ENCODE measurements at places on chromosomes 4 and X.

DNA sequence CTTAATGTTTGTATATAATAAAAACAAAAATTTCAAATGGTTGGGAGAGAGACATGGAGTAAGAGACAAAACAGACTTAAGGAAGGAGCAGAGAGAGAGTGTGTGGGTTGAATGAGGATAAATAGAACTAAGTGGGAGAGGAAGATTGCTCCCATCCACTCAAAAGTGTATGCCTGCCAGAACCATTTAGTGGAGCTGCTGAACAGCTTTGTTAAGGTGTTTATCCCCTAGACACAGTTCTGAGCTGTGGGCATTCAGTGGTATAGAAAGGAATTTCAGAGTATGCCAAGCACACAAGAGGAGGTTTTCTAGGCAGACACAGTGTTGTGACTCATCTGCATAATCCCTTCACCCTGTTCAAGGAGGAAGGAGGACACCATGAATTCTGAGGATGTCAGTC is 508.6 kb upstream of the EPHA5 start:
- no peaks in the 10 kb centered on the region for H3K27me3 ChIP-seq
- H3K4me1 ChIP-seq: no peaks in the 10 kb centered on the region

DNA sequence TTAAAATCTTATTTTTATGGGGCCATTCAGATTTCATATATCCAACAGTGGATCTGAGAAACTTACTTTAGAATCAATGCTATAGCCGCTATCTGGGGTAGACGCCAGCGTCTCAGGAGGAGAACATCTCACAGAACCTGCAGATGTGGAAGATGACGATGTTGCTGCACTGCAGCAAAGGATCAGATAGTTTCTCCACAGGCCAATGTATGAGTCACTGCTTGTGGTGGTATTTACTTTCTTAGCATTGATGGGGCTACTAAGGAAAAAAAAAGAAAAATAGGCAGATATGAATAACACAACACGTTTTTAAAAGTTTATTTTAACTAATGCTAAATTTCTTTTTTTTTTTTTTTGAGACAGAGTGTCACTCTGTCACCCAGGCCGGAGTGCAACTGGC is 85.9 kb downstream of the ZAR1 start:
- no peaks in the 10 kb centered on the region for H3K4me1 ChIP-seq
- peaks cover 13% of the 10 kb centered on the region for H3K36me3 ChIP-seq
- H3K4me3 ChIP-seq: no peak overlapping the region
- H3K27me3 ChIP-seq: no peaks in the 10 kb centered on the region

GRCh38 chr4:5118994-5119835 is 67.9 kb downstream of the STK32B start:
- H3K4me3 ChIP-seq: no peak overlapping the region
- no peak overlapping the region for H3K27ac ChIP-seq
- no peaks in the 10 kb centered on the region for H3K27me3 ChIP-seq
- H3K36me3 ChIP-seq: no peaks in the 10 kb centered on the region

DNA sequence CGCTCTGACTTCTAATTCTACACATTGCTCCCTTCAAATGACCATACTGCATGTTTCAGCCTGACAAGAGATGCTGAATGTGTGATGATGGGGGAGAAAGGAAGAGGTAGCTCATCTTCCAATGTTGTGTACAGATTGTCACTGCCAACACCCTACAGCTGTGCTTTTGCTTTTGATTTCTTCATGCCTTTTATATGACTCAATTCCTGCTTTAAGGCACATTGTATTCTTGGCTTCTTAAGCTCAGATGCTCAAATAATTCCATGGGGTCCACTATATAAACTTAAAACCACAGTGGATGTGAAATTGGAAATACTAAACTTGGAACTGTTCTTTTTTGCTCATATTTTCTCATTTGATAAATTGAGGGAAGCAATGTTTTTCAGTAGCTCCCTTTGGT is 183.2 kb upstream of the WDFY3 start:
- no peaks in the 10 kb centered on the region for H3K36me3 ChIP-seq
- H3K4me1 ChIP-seq: no peaks in the 10 kb centered on the region
- H3K4me3 ChIP-seq: no peak overlapping the region
- no peaks in the 10 kb centered on the region for H3K27me3 ChIP-seq
- H3K27ac ChIP-seq: no peak overlapping the region

- no peak overlapping the region for H3K4me3 ChIP-seq
- H3K27ac ChIP-seq: no peak overlapping the region
- no peaks in the 10 kb centered on the region for H3K27me3 ChIP-seq
Measured at GRCh38 chr4:165079476-165079875, 25.8 kb downstream of the TRIM75 start.

DNA sequence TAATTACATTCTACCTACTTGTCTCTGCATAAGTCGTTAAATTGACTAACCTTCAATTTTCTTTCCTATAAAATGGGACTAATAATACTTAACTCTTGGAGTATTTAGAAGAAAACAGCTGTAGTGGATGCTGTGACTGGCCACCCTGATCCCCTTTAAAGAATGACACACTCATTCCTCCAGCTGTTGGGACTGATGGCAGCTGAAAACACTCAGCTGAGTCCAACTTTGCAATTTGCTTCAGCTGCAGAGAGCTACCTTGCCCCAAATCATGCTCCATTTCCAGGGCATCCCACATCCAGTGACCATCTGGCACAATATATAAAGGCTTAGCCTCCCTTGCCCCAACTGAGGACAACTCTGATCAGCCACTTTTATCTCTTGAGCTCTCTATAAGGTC is 89.1 kb downstream of the MID1IP1 start:
- no peak overlapping the region for H3K4me3 ChIP-seq
- H3K4me1 ChIP-seq: no peaks in the 10 kb centered on the region
- no peaks in the 10 kb centered on the region for H3K36me3 ChIP-seq
- DNase-seq: no peak

DNA sequence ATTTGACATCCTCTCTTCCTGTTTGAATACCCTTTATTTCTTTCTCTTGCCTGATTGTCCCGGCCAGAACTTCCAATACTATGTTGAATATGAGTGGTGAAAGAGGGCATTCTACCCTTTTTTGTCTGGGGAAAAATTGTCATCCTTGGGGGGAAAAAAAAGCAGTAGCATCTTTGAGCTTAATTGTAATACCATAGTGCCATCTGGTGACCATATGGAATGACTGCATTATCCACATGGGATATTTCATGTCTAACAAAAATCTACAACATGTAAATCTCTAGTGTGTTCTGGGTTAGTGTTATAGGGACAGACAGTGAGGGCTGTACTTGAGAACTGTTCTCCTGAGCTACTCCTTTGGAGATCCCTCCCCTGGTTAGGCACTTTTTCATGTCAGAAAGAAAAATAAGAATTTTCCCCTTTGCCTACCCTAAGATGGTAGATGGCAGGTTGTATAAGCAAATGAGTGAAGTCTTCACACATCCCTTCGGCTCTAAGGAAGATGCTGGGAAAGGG is 26.0 kb downstream of the CAPN6 start:
- peak; percentile 2 for DNase-seq
- H3K4me1 ChIP-seq: no peaks in the 10 kb centered on the region
- no peaks in the 10 kb centered on the region for H3K27me3 ChIP-seq
- H3K36me3 ChIP-seq: no peaks in the 10 kb centered on the region
- H3K4me3 ChIP-seq: no peak overlapping the region

DNA sequence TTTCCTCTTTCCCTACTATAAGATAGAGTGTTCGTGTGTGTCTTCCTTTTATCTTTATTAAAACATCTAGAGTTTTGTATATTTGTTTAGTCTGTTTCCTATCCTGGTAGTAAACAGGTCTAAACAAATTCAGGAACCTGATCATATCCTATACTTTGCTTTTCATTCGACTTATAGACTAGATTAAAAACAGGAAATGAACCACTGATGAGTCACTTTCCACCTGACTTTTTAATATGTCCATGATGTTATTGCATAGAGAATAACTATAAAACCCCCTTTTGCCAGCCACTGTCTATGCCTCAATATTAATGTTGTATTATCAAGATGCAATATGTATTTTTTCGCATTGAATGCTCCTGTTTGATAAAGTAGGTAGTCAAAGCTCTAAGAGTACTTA is 1794.0 kb downstream of the STIM2 start:
- H3K4me1 ChIP-seq: no peaks in the 10 kb centered on the region
- no peaks in the 10 kb centered on the region for H3K36me3 ChIP-seq
- no peak overlapping the region for H3K4me3 ChIP-seq
- no peak overlapping the region for H3K27ac ChIP-seq

- peak; percentile 91 for DNase-seq
- H3K4me1 ChIP-seq: no peaks in the 10 kb centered on the region
- H3K27me3 ChIP-seq: no peaks in the 10 kb centered on the region
- H3K4me3 ChIP-seq: peak overlapping the region; percentile 79
- H3K36me3 ChIP-seq: peaks cover 12% of the 10 kb centered on the region
Measured at GRCh38 chrX:38803588-38804431, 2.6 kb downstream of the MID1IP1 start.

DNA sequence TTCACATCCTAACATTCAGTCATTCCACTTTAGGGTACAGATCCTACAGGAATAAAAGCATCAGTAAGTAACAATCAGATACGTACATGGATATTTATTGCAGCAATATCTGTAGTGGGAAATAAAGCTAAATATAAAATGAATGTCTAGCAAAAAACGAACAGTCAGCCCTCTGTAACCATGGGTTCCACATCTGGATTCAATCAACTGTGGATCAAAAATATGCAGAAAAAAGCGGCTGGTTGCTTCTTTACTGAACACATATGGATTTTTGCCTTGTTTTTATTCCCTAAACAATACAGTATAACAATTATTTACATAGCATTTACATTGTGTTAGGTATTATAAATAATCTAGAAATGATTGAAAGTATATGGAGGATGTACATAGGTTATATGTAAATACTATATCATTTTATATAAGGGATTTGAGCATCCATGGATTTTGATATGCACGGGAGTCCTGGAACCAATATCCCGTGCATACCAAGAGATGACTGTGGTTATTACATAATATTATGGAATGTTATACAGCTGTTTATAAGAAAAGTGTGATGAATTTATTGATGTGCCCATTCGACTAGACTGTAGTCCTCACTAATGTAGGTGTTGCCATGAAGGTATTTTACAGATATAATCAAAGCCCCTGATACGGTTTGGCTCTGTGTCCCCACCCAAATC is 132.8 kb downstream of the ARHGEF9 start:
- no peaks in the 10 kb centered on the region for H3K36me3 ChIP-seq
- no peak overlapping the region for H3K27ac ChIP-seq
- H3K4me3 ChIP-seq: no peak overlapping the region

DNA sequence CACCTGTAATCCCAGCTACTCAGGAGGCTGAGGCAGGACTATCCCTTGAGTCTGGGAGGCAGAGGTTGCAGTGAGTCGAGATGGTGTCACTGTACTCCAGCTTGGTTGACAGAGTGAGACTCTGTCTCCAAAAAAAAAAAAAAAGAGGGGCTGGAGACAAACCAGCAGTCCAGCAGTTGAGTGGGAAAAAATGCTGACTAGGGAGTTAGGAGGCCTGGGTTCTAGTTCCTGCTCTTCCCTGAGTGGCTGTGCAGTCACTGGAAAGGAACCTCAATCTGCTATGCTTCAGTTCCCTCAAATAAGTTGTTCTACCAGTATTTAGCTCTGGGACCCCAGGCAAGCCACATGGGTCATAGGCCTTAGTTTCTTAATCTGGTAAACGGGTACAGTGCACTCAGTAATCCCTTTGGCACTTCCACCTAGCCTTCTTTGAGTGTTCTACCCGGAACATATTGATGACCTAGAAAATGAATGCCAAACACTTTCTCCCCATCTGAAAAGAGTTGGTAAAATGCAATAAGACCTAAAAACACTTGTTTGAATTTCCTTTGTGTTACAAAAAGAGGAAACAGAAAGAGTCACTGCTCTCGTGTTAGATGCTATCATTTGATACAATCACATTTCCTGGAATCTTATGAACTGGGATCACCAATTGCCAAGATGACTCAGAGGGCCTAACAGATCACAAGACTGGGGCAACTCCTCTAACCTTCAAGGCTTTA is 99.3 kb upstream of the EGFL6 start:
- H3K4me3 ChIP-seq: no peak overlapping the region
- no peaks in the 10 kb centered on the region for H3K27me3 ChIP-seq
- H3K27ac ChIP-seq: no peak overlapping the region

DNA sequence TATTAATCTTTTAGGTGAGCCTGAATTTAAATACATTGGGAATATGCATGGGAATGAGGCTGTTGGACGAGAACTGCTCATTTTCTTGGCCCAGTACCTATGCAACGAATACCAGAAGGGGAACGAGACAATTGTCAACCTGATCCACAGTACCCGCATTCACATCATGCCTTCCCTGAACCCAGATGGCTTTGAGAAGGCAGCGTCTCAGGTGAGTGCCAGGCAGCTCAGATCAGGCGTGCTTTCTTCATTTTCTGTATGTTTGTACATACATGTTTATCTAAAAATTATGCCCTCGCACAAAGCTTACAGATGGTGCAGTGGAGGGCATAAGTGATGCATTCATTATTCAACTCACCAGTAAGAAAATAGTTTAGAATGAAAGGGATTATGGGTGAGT is 85.6 kb downstream of the CPE start:
- no peak overlapping the region for H3K4me3 ChIP-seq
- no peak overlapping the region for H3K27ac ChIP-seq
- H3K27me3 ChIP-seq: no peaks in the 10 kb centered on the region
- no peaks in the 10 kb centered on the region for H3K4me1 ChIP-seq

GRCh38 chr4:7002336-7002735 is 40.8 kb upstream of the TADA2B start:
- H3K36me3 ChIP-seq: peaks cover 10% of the 10 kb centered on the region
- H3K4me3 ChIP-seq: no peak overlapping the region
- no peaks in the 10 kb centered on the region for H3K27me3 ChIP-seq
- H3K27ac ChIP-seq: no peak overlapping the region
- DNase-seq: no peak

DNA sequence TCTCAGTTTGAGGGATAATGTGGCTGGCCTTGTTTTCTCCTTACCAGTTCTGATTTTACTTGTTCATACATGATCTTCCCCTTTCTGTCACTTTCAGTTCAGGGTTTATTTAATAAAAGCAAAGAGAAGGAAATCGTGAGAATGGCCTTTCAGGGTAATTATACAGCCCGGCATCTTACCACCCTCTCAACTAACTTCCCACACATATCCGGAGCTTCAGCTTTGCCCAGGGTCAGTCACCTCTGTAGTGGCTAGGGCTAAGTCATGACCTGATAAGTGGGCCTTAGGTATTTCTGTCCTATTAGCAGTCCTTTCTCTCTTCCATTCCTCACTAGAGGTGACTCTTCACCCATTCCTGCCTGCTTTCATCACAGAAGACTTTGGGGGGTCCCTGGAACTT is 15.8 kb downstream of the TRPC5 start:
- H3K27ac ChIP-seq: no peak overlapping the region
- DNase-seq: no peak
- no peak overlapping the region for H3K4me3 ChIP-seq
- H3K4me1 ChIP-seq: no peaks in the 10 kb centered on the region
- no peaks in the 10 kb centered on the region for H3K27me3 ChIP-seq

DNA sequence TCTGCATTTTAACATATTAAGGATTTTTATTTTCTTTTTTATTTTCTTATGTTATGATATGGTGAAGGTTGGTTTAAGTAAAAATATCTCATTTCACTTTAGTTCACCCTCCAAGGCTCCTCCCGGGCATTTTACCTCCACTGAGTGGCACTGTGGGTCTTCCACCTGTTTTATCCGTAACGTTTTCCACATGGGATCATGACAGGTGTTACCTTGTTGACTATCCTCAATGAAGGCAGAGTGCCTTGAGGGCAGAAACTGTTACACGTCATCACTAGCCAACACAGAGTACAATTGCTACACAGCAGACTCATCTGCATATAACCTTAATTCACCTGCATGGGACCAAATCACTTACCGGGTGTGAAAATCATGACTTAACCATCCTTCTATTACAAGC is 105.8 kb downstream of the GEMIN8 start:
- H3K4me3 ChIP-seq: no peak overlapping the region
- no peaks in the 10 kb centered on the region for H3K4me1 ChIP-seq
- H3K27me3 ChIP-seq: no peaks in the 10 kb centered on the region
- DNase-seq: no peak
- H3K27ac ChIP-seq: no peak overlapping the region

- H3K4me3 ChIP-seq: no peak overlapping the region
- no peaks in the 10 kb centered on the region for H3K36me3 ChIP-seq
- H3K4me1 ChIP-seq: no peaks in the 10 kb centered on the region
- no peaks in the 10 kb centered on the region for H3K27me3 ChIP-seq
Measured at GRCh38 chr4:77564231-77564630, 41.4 kb upstream of the CXCL13 start.

Measured in small intestine (tissue), 16 donors.